ENCODE measurements at places on chromosomes 4 and X.

- no peaks in the 10 kb centered on the region for H3K27me3 ChIP-seq
- H3K27ac ChIP-seq: no peak overlapping the region
- no peaks in the 10 kb centered on the region for H3K36me3 ChIP-seq
- H3K4me3 ChIP-seq: no peak overlapping the region
Observed at GRCh38 chrX:22533898-22534297, 261.2 kb downstream of the CBLL2 start.

DNA sequence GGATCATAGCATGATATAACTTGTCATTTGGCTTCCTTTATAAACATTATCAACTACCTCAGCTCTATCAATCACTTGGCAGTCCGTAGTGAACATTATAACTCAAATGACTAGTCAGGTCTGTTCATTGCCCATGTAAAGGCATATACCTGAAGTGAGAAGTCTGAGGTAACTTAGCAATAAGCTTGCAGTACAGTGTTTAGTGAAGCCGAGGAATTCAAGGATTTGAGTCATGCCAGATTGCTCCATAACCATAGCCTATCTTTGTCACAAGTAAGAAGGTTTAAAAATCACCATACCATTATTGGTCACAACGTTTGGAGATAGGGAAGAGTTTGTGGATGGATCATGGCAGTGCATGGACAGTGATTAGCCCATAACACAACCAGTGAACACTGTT is 41.6 kb downstream of the AR start:
- no peak for DNase-seq
- H3K4me3 ChIP-seq: no peak overlapping the region
- no peaks in the 10 kb centered on the region for H3K27me3 ChIP-seq
- no peaks in the 10 kb centered on the region for H3K36me3 ChIP-seq

DNA sequence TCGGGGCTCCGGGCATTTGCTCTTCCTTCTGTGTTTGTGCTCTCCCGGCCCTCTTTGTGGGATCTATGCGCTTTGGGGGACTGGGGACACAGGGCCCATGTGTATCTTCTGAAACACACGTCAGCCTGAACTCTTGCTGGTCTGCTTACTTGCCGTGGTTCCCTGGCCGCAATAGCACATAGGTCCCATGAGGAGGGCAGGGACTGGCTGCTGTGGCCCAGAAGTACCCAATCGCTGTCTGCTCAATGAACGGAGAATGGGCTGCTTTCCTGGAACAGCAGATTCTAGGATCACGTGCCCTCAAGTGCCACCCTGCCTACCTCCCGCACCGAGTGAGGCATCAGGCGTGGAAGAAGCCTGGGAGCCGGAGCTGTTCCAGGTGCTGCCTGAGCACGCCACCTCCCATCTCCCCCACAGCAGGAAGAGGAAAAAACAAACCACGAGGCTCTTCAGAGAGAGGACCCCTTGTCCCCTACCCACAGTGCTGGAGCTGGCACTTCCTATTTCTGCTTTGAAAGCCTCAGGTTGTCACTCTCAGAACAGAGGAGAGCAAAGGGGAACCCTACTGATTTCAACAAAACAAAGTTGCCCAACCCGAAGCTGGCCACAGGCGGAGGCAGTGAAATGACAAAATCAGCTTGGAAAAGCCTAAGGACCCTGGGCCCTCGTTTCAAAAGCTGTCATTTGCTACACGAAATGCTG is 3.8 kb downstream of the G6PD start:
- no peaks in the 10 kb centered on the region for H3K27me3 ChIP-seq
- peaks cover 15% of the 10 kb centered on the region for H3K36me3 ChIP-seq
- peak overlapping the region; percentile 91 for H3K27ac ChIP-seq
- H3K4me3 ChIP-seq: peak overlapping the region; percentile 68
- peaks cover 8% of the 10 kb centered on the region for H3K4me1 ChIP-seq
- DNase-seq: no peak

GRCh38 chrX:53319614-53320542 is 38.5 kb upstream of the IQSEC2 start:
- H3K4me3 ChIP-seq: peak overlapping the region; percentile 80
- DNase-seq: no peak
- peaks cover 28% of the 10 kb centered on the region for H3K27me3 ChIP-seq
- H3K4me1 ChIP-seq: peaks cover 13% of the 10 kb centered on the region
